ENCODE measurements at places on chromosomes 16 and 17.

- H3K36me3 ChIP-seq, result no peaks in the 10 kb centered on the region
- no peak for DNase-seq
- no peak overlapping the region for H3K4me3 ChIP-seq
- H3K27me3 ChIP-seq, result no peaks in the 10 kb centered on the region
- H3K27ac ChIP-seq, result no peak overlapping the region
These were observed 25.4 kb upstream of the WSB1 start for GRCh38 chr17:27268394-27269085.

DNA sequence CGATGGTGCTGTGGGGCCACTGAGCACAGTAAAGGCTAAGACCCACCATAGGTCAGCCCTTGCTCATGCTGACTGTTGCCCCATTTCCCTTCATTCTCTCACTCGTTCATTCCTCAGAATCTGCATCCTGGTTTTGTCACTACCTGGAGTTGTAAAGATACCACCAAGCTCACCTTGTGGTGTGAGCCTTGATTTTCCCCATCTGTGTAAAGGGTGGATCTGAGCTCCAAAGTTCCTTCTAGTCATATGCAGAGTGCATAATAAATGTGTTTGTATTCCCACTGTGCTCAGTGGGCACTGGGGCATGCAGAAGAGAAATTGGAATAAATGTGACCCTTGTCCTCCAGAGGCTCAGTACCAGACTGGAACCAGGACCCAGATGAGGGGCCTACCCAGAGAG lies 35.2 kb upstream of the MEOX1 start:
- no peak overlapping the region for H3K27ac ChIP-seq
- no peak overlapping the region for H3K4me3 ChIP-seq
- peaks cover 13% of the 10 kb centered on the region for H3K27me3 ChIP-seq

DNA sequence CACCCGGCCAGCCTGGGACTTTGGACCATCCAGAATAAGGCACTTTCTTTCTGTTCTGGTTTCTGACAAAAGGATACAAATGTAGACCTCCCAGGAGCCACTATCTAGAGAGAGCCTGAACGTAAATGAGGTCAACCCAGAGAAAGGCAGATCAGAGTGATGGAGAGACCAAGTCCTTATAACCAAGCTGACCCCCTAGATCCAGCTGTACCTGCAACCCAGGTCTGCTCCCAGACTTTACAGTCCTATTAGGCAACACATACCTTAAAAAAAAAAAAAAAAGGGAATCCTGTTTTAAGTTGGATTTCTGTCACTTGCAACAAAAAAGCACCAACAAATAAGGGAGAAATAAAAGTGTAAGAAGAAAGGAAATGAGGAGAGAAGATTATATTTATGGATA lies 23.2 kb downstream of the CPPED1 start:
- no peak overlapping the region for H3K27ac ChIP-seq
- no peaks in the 10 kb centered on the region for H3K4me1 ChIP-seq
- DNase-seq, result no peak
- peaks cover 10% of the 10 kb centered on the region for H3K36me3 ChIP-seq
- H3K4me3 ChIP-seq, result no peak overlapping the region

- peak overlapping the region; percentile 66 for H3K27ac ChIP-seq
- DNase-seq, result no peak
- H3K4me1 ChIP-seq, result peaks cover 51% of the 10 kb centered on the region
- H3K27me3 ChIP-seq, result no peaks in the 10 kb centered on the region
These were observed 65.0 kb downstream of the CRISPLD2 start for GRCh38 chr16:84884596-84885341.

DNA sequence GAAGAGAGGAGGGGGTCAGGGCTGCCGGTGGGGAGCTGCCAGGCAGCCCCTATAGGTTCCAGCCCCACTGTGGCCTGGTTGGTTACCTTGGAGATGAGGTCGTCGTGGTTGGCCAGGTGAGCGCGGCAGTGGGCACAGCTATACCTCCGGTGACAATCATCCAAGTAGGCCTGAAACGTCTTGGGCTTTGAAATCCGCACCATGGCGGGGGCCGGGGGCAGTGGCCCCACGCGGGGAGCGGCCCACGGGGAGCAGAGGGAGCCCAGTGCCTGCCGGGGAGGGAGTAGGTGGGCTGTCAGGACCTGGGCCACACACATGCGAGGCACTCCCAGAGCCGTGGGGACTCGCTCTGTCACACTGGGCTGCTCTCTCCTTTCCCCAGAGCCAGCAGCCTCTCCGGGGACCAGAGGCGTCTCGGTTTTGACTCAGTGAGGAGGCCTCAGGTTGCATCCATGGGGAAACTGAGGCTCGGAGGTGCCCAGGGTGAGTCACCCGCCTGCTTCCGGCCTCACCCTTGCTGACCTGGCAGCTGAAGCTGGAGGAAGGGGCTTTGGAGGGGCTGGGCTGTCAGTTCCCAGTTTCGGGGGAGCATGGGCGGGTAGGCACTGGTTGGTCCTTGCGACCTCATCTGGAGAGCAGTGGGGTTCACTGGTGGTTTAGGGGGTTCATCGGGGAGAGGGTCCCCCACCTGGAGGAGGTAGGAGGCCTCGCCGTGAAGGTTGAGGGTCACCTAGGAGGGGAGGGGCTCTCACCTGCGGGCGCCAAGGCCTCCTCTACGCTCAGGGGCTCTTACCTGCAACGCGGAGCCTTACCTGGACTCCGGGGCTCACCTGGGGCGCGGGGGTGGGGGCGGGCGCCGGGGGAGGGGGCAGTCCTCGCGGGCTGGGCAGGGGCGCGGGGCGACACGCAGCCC lies 591 bp downstream of the YPEL3 start:
- peak overlapping the region; percentile 89 for H3K4me3 ChIP-seq
- no peaks in the 10 kb centered on the region for H3K27me3 ChIP-seq
- peaks cover 27% of the 10 kb centered on the region for H3K4me1 ChIP-seq

DNA sequence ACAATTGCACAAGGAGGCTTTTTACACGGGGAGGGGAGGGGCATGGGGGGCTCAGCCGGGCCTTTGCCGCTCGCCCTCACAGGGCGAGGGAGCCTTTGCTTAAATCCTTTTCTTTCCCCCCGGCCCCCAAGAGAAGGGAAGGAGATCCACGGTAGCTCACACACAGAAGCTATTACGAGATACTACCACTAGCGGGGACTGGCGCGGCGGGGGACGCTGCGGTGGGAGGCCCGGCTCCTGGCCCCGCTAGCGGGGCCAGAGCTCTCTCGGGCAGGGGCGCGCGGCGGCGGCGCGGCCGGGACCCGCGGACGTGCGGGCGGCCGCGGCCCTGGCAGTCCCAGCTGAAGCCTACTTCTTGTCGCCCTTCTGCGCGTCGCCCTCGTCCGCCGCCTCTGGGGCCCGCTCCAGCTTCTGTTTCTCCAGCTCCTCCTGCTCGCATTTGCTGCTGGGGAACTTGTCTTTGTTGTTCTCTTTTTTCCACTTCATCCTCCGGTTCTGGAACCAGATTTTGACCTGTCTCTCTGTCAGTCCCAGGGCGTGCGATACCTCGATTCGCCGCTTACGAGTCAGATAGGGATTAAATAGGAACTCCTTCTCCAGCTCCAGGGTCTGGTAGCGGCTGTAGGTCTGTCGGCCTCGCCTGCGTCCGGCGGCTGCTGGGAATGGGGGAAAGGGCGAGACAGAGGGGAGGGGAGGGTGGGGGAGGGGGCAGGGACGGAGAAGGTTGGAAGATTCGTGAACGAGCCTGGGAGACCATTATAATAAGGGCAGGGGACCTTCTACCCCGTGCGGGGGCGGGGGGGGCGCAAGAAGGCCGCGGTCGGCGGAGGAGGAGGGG lies 2.0 kb downstream of the HOXB8 start:
- DNase-seq, result no peak
- H3K4me1 ChIP-seq, result peaks cover 33% of the 10 kb centered on the region
- peak overlapping the region; percentile 92 for H3K27ac ChIP-seq
- H3K36me3 ChIP-seq, result no peaks in the 10 kb centered on the region
- H3K4me3 ChIP-seq, result peak overlapping the region; percentile 92
- H3K27me3 ChIP-seq, result peaks cover 90% of the 10 kb centered on the region

GRCh38 chr16:85293904-85294642 lies 181.8 kb upstream of the CIBAR2 start:
- no peaks in the 10 kb centered on the region for H3K27me3 ChIP-seq
- DNase-seq, result no peak
- no peak overlapping the region for H3K4me3 ChIP-seq
- H3K36me3 ChIP-seq, result peaks cover 3% of the 10 kb centered on the region

GRCh38 chr16:1781758-1782407 lies 488 bp downstream of the SPSB3 start:
- peaks cover 3% of the 10 kb centered on the region for H3K36me3 ChIP-seq
- H3K27ac ChIP-seq, result peak overlapping the region; percentile 95
- peaks cover 14% of the 10 kb centered on the region for H3K4me1 ChIP-seq

DNA sequence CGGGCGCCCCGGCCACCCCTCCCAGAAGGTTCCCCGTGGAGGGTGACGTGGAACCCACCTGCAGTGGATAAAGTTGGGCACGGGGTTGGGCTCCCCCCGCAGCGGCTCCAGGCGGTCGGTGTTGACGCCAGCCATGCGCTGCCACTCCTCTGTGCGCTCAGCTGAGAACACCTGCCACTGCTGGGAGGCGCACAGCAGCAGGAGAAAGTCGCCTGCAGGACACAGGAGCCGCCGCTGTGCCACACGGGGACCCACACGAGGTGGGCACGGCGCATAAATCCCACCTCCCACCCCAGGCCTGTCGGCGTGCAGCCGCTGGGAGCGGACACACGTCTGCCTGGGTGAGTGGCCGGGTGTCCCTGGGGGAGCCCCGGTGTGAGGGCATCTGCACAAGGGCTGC lies 20.7 kb downstream of the CTU2 start:
- no peaks in the 10 kb centered on the region for H3K4me1 ChIP-seq
- no peak for DNase-seq
- no peak overlapping the region for H3K4me3 ChIP-seq
- H3K27me3 ChIP-seq, result no peaks in the 10 kb centered on the region

DNA sequence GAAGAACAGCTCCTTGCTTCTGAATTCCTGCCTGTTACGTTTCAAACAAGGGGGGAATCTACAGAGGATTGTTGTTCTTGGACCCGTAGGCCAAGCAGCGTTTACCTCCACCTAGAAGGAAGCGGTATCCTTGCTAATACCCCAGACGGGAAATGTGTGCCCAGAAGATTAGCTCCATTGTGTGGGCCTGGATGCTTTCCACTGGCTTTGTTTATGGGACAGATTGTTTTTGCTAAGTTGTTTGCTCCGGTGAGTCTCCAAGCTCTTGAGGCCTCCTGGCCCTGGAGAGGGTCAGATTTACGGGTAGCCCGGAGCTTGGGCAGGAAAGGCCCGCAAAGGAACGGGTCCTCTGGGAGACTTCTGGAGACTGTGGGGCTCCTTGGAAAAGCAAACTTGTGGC lies 28.4 kb upstream of the MRTFB start:
- H3K27me3 ChIP-seq, result peaks cover 5% of the 10 kb centered on the region
- peaks cover 12% of the 10 kb centered on the region for H3K4me1 ChIP-seq
- no peak for DNase-seq
- no peaks in the 10 kb centered on the region for H3K36me3 ChIP-seq
- H3K4me3 ChIP-seq, result no peak overlapping the region

- no peaks in the 10 kb centered on the region for H3K27me3 ChIP-seq
- no peaks in the 10 kb centered on the region for H3K36me3 ChIP-seq
- DNase-seq, result no peak
- H3K4me1 ChIP-seq, result no peaks in the 10 kb centered on the region
- H3K4me3 ChIP-seq, result no peak overlapping the region
- no peak overlapping the region for H3K27ac ChIP-seq
These were observed 323.0 kb downstream of the KCNJ2 start for GRCh38 chr17:70492368-70492767.

GRCh38 chr17:12667299-12667958 lies 1.7 kb downstream of the MYOCD start:
- H3K4me1 ChIP-seq, result peaks cover 11% of the 10 kb centered on the region
- H3K27me3 ChIP-seq, result peaks cover 70% of the 10 kb centered on the region
- peak overlapping the region; percentile 67 for H3K4me3 ChIP-seq
- no peak overlapping the region for H3K27ac ChIP-seq
